ENCODE measurements at places on chromosomes 5 and 9.

GRCh38 chr9:28301281-28301680, 728.0 kb upstream of the C9orf72 start:
- no peak for DNase-seq

DNA sequence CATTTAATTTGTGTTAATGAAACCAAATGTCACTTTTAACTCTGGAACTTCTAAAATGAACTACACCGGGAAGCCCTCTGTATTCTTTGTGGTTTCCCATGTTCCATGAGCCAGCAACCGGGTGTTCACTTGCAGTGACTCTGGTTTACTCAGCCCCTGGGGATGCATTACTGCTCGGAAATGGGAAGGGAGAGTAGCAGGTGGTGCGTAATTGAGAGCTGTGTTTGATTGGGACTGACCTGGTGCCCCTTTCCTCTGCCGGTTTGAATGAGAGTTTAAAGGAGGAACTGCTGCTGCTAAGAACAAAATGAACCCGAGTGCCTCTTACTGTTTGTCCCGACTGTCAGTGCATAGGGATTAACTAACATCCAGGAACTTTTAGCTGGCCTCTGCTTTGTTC, 100.1 kb upstream of the DHFR start:
- no peak for DNase-seq

- no peak for DNase-seq
These were observed 52.4 kb downstream of the GOLM1 start for GRCh38 chr9:86046930-86047341.

DNA sequence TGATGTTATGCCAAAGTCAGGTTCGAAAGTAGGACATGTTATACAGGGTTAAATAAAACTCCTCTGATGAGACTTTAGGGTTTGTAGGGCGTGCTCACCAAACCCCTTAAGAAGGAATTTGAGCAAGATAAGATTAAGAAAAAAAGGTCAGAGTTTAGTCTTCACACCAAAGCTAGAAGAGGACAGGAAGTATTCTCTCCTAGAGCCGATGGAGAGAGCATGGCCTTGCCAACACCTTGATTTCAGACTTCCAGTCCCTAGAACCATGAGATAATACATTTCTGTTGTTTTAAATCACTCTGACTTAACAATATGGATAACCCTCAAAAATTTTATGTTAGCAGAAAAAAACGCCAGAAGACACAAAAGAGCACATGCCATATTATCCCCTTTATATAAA, 16.3 kb upstream of the PLCXD3 start:
- no peak for DNase-seq

DNA sequence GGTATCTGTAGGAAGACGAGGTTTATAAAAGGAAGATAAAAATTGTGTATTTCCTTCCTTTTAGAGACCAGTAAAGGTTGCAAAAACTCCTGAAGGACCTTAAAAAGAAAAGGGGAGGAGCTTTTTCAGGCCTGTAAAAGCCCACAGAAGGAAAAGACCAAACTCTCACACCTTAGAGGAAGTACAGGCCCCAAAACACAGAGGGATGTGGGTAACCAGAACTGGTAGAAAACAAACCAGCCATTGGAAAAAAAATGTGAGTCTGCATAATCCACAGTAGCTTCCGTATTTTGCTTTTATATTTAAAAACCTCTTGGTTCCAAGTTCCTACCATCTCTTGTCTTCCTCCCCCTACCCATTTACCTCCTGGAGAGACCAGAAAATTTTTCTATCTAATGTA, 8.5 kb downstream of the GIN1 start:
- DNase-seq, result no peak

DNA sequence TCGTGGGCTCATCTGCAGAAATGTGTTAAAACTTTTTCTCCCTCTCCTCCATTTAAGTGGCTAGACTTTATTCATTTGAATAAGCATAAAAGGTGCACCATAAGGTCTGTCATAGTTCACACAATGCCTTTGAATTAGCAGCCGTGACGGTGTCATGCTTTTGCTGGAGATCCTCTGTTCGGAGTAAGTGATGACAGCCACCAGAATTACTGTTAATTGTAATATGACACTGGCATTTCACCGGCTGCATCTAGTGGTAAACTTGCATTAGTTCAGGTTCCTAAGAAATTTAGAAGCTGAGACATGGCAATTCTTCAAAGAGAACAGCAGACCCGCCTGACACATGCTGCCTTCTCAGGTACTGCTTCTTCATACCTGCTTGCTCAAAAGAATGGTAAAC, 241.7 kb downstream of the EBF1 start:
- DNase-seq, result no peak

DNA sequence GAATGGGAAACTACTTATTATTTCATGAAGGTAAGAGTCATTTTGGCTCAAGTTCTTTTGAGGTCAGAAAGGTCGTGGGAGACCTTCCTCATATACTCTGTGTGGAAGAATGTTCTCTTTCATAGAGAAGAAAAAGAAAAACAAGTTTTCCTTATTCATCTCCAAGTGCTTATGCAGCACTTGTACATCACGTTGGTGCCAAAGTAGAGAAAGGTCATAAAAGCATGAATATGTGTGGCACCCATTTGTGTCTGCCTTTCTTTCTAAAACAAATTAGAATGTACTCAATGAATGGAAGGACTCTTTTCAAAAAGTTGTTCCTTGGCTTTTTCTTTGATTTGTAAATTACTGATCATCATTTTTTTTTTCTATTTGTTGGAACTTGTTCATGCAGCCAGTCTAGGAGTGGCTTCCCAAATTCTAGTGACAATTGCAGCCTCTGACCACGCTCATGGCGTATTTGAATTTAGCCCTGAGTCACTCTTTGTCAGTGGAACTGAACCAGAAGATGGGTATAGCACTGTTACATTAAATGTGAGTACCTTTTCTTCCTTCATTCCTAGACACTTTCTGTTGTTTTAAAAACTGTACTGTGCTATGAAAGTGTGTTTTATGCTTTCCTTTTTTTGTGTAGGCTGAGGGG, 122.4 kb downstream of the ADGRV1 start:
- DNase-seq, result no peak

GRCh38 chr9:124928116-124928515, 12.8 kb downstream of the GOLGA1 start:
- no peak for DNase-seq

All from stimulated activated CD4-positive, alpha-beta T cell treated with anti-CD3 and anti-CD28 coated beads, Interleukin-1b, Interleukin-23, amount 100 ng/mL, for 1 hour (primary cell).